ENCODE measurements at places on chromosomes 16 and 17. TPM values are rescaled to one million over a fixed set of nuclear protein-coding genes. Genes with fewer than 3 reads are reported as not detected.

DNA sequence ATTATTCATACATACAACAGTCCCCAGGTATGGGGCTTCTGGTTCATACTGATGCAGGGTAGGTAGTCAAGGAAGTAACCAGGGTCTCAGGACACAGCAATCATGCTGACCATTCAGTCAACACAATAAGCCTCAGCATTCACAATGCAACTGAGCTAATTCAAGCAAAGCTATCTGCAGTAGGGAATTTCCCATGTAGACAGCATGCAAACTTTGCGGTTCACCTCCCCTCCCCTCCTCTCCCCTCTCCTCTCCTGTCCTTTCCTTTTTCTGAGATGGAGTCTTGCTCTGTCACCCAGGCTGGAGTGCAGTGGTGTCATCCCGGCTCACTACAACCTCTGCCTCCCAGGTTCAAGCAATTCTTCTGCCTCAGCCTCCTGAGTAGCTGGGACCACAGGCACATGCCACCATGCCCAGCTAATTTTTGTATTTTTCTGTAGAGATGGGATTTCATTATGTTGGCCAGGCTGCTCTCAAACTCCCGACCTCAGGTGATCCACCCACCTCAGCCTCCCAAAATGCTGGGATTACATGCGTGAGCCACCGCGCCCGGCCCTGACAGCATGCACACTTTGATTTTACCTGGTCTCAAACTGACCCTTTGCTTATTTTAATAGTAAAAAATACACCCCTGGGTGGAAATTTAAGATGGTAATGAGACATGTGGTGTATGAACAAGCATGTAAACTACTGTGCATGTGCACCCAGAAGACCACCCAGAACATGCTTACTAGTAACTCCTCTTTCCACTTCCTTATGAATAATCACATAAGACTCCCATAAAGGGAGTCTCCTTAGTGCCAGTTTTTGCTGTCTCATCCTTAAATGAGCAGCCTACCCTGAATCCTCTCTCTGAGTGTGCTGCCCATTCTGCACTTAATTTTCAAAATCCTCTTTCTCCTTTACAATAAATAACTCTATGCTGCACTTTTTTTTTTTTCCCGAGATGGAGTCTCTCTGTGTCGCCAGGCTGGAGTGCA lies 9.3 kb upstream of the RNF135 start:
- DNase-seq: no peak

TBKBP1 gene
- 10.3 TPM for total RNA-seq

CX3CL1 gene
- total RNA-seq: 15.7 TPM

- no peak for DNase-seq
These were observed 45.5 kb upstream of the CDH3 start for GRCh38 chr16:68599586-68599985.

- no peak for DNase-seq
These were observed 879 bp downstream of the SOCS1 start for GRCh38 chr16:11254913-11255736.

GRCh38 chr17:47905221-47905733 lies 9.2 kb downstream of the SP2 start:
- no peak for DNase-seq

CSH2 gene
- not detected for total RNA-seq

- DNase-seq: no peak
These were observed 630 bp downstream of the GRB2 start for GRCh38 chr17:75404731-75405364.

NATD1 gene
- total RNA-seq: 19.1 TPM

KRTAP2-1 gene
- not detected for total RNA-seq

DNA sequence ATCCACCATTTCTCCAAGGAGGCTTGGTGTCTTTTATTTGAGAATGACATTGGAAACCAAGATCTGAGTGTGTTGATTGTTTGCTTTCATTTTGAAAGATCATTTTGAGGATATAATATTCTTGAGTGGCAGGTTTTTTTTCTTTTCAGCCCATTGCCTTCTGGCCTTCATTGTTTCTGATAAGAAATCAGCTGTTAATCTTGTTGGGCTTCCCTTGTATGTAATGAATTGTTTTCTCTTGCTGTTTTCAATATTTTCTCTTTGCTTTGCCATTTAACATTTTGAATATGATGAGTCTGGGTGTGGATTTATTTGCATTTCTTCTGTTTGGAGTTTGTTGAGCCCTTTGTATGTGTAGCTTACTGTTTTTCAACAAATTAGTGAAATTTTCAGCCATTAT lies 22.0 kb downstream of the PRSS54 start:
- no peak for DNase-seq

GRCh38 chr16:85615014-85615851 lies 2.1 kb downstream of the GSE1 start:
- no peak for DNase-seq
